Muscle of leg (tissue), 16 donors: ENCODE measurements at places on chromosomes 1 and 21. TPM values are rescaled to one million over a fixed set of nuclear protein-coding genes. Genes with fewer than 3 reads are reported as not detected.

The CCDC181 gene
- 0.66 TPM for total RNA-seq

The ZYG11A gene
- total RNA-seq = under 0.01 TPM

The PCSK9 gene
- 3.1 TPM for total RNA-seq

The COL11A1 gene
- 265 TPM for total RNA-seq

The TIE1 gene
- total RNA-seq = 32.7 TPM

The SPRR2F gene
- total RNA-seq = not detected

The SDHB gene
- total RNA-seq = 103 TPM

The SH2D5 gene
- total RNA-seq = 0.13 TPM

The ANGPTL3 gene
- 0.04 TPM for total RNA-seq

The PTGER3 gene
- total RNA-seq = 1.4 TPM

The KIF17 gene
- 1.8 TPM for total RNA-seq

The GBP1 gene
- 7.8 TPM for total RNA-seq

The FMO2 gene
- total RNA-seq = 0.44 TPM

The DMRTA2 gene
- total RNA-seq = 0.04 TPM

The A3GALT2 gene
- total RNA-seq = not detected

The C1orf210 gene
- not detected for total RNA-seq

The TIAM1 gene
- total RNA-seq = 14.1 TPM

The CHIT1 gene
- total RNA-seq = 0.09 TPM

The KRTAP10-4 gene
- not detected for total RNA-seq

The MIXL1 gene
- total RNA-seq = 0.27 TPM

The SYF2 gene
- total RNA-seq = 54.4 TPM

The CEP104 gene
- 8.3 TPM for total RNA-seq

The SLFNL1 gene
- total RNA-seq = 0.58 TPM

The ZNF436 gene
- 50.8 TPM for total RNA-seq

The RHD gene
- 0.35 TPM for total RNA-seq

The LENEP gene
- 0.40 TPM for total RNA-seq

The TBX19 gene
- 0.80 TPM for total RNA-seq

The COL9A2 gene
- 2.6 TPM for total RNA-seq

The SLC35F3 gene
- total RNA-seq = 0.62 TPM

The CFHR3 gene
- total RNA-seq = 1.2 TPM

The HOOK1 gene
- 1.9 TPM for total RNA-seq

The RAB25 gene
- not detected for total RNA-seq

The OR2L5 gene
- not detected for total RNA-seq

The ZSWIM5 gene
- total RNA-seq = 0.35 TPM

The RBM11 gene
- total RNA-seq = 0.13 TPM

The DCDC2B gene
- not detected for total RNA-seq

The MAEL gene
- total RNA-seq = 0.27 TPM

The IQGAP3 gene
- 5.3 TPM for total RNA-seq

The SH3BGR gene
- total RNA-seq = 105 TPM

The TMEM82 gene
- not detected for total RNA-seq

The TEKT2 gene
- total RNA-seq = 0.53 TPM
